GM18507 (cell line): ENCODE measurements at places on chromosomes 3 and 15.

DNA sequence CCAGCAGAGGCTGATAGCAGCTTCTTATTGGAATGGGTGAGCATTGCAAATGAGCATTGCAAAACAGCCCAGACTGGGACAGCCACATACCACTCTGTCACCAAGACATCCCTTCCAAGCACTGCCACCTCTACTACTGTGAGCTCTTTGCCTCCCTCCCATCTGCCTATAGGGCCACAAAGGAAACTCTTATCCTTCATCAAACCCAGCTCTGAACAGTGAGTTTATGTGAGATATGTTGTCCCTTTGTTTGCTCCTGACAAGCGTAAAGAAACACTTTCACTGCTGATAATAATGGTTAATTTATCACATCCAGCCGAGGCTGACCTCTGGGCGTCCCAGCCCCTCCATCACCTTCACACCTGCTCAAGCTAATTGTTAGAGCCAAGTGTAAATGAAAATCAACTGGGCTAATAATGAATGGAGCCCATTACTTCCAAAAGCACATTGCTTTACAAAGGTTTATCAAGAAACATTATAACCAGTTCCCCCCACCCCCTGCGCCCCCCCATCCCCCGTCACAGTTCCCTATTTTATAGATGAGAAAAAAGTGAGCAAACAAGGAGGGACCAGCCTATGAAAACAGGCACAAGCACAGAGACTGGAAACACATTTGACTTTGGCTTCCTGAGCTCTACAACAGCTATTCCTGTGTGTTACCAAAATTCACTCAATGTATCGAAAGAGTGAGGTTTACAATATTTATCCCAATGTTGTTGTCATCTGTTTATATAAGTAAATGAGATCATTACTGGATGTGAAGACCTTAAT is 146.3 kb downstream of the ANXA2 start:
- no peak for DNase-seq

GRCh38 chr15:65869954-65870871 is 922 bp downstream of the RAB11A start:
- DNase-seq, result no peak

DNA sequence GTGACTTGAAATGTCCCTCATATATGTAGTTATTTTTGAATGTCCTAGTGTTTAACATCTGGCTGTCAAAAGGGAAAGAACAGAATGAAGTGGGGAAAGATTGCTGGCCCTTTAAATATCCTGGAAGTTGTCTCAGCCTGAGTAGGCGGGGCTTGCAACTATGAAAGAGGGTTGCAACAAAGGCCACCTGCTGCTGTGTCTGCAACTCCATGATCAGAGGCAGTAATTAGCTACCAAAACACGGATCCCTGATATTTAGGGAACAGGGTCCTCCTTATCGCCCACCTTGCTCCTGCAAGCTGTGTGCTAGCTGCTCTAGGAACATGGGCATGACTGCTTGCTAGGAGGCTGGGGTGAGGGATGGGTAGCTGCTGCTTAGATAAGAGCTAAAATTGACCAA is 100.2 kb upstream of the CFAP20DC start:
- DNase-seq, result no peak

GRCh38 chr3:158552124-158552523 is 18.9 kb upstream of the MLF1 start:
- no peak for DNase-seq

- no peak for DNase-seq
These were observed 496.6 kb downstream of the FHIT start for GRCh38 chr3:60754617-60755016.

DNA sequence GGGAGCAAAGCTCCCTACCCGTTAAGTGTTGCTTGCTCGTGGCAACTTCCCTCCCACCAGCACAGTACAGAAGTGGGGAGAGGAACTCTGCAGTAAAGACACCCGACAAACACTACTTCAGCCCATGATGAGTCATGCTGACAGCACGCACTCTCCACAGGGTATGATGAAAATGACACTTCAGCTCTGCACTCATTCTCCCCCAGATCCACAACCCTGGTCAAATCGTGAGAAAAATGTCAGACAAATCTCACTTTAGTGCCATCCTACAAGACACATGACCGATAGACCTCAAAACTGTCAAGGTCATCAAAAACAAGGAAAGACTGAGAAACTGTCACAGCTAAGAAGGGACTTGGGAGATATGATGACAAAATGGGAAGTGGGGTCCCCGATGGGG is 278.9 kb downstream of the OCA2 start:
- no peak for DNase-seq

- DNase-seq, result no peak
These were observed 19.9 kb downstream of the TRANK1 start for GRCh38 chr3:36924744-36925521.

GRCh38 chr15:78035861-78036476 is 41.5 kb downstream of the TBC1D2B start:
- no peak for DNase-seq

- no peak for DNase-seq
These were observed 5.6 kb downstream of the TIGIT start for GRCh38 chr3:114299421-114299820.

DNA sequence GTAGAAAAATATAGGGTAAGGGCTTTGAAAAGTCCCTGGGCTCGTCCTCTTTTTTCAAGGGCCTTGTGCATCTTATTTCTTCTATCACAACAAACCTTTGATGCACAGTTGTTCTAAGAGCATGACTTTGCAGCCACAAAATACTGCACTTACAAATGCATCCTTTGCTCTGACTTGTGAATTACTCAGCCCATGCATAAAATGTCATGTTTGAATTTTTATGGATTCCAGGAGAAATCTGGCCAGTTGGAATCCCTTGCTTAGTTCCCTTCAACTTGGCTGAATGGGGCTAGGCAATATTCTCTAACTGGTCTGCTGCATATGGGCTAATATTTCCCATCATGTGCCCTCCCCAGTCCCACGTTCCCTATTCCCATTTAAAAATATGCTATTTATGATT is 523.9 kb upstream of the RGMA start:
- no peak for DNase-seq

DNA sequence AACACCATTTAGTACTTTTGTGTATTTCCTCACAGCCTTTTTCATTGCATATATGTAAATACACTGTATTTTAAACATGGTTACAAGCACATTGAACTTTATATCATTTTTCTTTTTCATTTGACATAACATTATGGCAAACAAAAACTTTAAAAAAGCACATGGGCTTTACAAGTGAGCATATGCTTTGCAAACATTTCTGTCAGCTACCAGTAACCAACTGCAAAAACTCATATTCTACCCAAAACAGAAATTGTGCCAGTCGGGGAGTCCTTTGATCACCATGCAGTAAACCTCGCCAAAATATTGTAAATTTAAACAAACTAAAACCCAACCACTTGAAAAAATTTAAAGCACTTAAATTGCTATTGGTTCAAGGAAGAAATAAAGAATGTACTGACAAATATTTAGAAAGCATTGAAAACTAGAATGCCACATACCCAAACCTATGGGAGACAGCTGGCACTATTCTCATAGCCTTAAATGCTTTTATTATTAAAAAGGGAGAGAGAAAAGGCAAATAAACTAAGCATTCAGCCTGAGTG is 24.4 kb downstream of the ZNF710 start:
- no peak for DNase-seq

- no peak for DNase-seq
These were observed 105.5 kb upstream of the ICE2 start for GRCh38 chr15:60584355-60584998.

GRCh38 chr15:75705854-75706681 is 6.6 kb downstream of the CSPG4 start:
- no peak for DNase-seq

GRCh38 chr3:135564696-135565095 is 400.8 kb upstream of the PPP2R3A start:
- no peak for DNase-seq

GRCh38 chr3:55724821-55725220 is 237.7 kb upstream of the WNT5A start:
- DNase-seq, result no peak

GRCh38 chr3:37793889-37794591 is 67.6 kb upstream of the CTDSPL start:
- no peak for DNase-seq

- no peak for DNase-seq
These were observed 14.9 kb upstream of the PSTPIP1 start for GRCh38 chr15:76979996-76980520.

DNA sequence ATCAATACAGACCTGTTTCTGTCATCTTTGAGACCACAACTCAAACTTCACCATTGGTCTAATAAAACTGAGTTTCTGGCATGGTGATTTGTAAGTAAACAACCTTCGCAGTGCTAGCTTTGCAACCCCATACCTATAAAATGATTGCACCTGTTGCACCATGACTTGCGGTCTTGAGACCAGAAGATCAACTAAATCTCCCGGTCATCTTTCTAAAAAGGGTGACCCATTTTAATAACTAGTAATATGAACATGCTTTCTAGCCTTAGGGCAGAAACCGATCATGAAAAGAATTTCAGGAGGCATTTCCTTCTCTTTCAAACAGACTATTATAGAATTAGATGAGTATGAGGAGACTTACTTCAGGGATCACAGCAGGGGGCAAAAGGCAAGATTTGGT is 151.9 kb upstream of the ZNF385D start:
- no peak for DNase-seq

- no peak for DNase-seq
These were observed 528 bp upstream of the NIT2 start for GRCh38 chr3:100333970-100334487.

- no peak for DNase-seq
These were observed 75.3 kb downstream of the P2RY1 start for GRCh38 chr3:152910211-152910610.

DNA sequence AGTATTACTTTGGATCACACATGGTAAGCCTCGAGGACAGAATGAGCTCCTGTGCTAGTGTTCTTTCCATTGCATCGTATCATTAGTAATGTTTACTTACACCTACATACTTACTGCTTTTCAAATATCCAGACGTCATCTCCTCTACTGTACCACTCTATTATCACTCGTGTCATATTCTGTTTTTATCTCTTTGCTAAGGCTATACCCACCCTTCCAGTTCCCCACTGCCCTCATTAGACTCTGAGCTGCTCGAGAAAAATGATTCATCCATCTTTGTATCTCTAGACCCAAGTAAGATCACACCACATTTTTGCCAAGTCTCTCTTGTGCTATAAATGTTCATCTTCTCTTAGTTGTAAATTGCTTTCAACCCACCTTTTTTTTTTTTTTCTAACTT is 245.7 kb downstream of the TIGIT start:
- no peak for DNase-seq

DNA sequence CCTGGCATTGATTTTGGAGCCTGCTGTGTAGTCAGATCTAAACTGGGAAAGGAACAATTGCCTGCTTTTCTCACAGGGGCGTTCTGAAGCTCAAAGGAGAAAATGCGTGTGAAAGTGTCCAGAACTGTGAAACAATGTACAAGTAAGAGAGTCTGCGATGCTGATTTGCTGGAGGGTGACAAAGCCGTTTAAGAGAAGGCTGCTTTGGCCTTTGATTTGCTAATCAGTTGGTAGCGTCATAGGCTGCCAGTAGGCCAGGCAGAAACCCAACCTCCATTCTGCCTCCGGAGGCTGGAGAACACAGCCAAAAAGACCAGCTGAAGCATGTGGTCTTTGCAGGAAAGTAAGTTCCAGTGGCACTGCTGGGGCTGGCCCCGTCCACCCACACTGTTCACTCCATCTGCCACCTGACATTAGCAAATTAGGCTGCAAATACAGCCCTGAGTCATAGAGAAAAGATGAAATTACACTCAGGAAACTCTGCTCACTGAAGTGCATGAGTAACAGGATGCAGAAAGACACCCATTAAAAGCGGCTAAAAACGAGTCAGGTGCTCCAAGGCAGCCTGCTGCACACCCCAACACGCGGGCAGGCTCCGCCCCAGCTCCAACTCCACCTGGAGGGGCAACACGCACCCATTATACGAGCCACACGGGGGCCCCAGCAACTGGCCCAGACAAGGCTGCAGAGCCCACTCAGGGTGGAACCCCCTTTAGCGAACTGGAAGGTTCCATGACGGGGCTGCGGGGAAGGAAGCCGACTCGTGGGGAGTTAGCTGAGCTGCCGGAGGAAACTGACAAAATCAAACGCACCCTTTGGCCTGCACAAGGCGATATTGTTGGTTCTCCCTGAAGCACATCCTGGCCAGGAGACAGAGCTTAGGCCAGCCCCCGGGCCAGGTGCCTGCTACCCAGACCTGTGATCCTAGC is 31.6 kb downstream of the ZDHHC19 start:
- DNase-seq, result peak; percentile 62

DNA sequence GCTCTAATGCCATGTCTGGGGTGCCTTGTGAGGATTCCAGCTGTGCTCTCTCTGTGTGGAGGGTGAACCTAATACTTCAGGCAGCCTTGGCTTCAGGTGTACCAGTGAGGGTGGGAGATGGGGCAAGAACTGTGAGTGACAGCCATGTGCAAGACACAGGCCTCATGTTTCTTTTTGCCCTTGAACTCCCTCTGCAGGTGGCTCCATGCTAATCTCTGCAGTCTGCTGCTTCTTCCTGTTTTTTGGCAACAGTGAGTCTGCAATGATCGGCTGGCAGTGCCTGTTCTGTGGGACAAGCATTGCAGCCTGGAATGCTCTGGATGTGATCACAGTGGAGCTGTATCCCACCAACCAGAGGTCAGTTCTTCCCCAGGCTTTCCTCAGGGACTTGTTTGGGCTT is 189.3 kb downstream of the SV2B start:
- no peak for DNase-seq

- no peak for DNase-seq
These were observed 50.5 kb upstream of the KCNMB2 start for GRCh38 chr3:178485756-178486155.

GRCh38 chr3:57982561-57983243 is 25.5 kb upstream of the FLNB start:
- DNase-seq, result no peak

DNA sequence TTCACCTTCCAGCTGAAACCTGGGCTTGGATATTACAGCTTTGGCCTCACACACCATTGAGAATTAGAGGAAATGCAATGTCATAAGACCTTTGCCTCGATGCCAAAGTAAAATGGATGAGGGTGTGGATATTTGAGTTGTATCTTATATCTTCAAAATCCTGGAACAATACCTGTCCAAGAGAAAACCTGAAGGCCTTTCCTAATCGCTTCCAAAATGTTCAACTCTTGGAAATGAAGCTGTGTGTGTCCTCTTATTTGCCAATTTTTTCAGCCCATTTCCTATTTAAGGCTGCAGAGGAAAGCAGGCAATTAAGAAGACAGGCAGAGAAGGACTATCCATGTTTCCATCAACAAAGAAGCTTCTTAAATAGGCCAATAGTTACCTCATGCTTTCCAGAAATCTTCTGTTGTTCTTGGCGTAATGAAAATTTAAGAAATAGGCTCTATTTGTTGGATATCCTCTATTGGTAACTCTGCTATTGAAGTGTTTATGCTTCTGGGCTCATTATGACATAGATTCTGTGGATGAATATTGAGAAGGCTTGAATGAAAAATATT is 99.5 kb upstream of the ZBTB20 start:
- DNase-seq, result no peak

GRCh38 chr3:5826467-5826866 is 639.0 kb downstream of the EDEM1 start:
- no peak for DNase-seq

GRCh38 chr3:188488801-188489200 is 334.8 kb downstream of the LPP start:
- DNase-seq, result no peak

- no peak for DNase-seq
These were observed 929.7 kb upstream of the CFAP20DC start for GRCh38 chr3:59979542-59979941.
